ENCODE measurements at places on chromosomes 2 and 18. TPM values are rescaled to one million over a fixed set of nuclear protein-coding genes. Genes with fewer than 3 reads are reported as not detected.

DNA sequence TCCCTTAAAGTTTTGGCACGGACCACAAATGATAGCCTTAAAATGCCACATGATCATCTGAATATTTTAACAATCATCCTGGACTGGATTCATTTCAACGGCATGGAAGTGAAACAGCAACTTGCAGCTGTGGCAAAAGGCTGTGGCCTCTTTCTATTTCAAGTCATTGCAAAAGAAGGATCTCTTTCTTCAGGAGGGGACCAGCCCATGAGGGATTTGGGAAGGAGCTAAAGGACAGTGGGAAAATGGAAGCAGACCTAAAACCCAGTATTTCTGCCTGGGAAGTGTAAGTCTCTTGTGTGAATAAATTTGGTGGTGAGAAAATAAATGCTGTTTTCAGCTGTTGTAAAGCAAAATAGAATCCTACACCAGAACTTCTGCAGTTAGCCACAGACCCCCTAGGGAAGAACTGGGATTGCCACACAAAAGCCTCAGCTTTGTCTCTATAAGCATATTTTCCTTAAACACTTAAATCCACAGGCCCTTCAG is 107.3 kb upstream of the ZFP36L2 start:
- H3K27ac ChIP-seq, result no peak overlapping the region
- H3K4me1 ChIP-seq, result peaks cover 8% of the 10 kb centered on the region
- no peak overlapping the region for H3K4me3 ChIP-seq
- no peaks in the 10 kb centered on the region for H3K36me3 ChIP-seq
- peak; percentile 52 for DNase-seq

GRCh38 chr2:71472019-71472418 is 18.7 kb downstream of the DYSF start:
- no peak for DNase-seq
- H3K27ac ChIP-seq, result peak overlapping the region; percentile 50
- H3K27me3 ChIP-seq, result peaks cover 4% of the 10 kb centered on the region

- no peak overlapping the region for H3K27ac ChIP-seq
- peaks cover 13% of the 10 kb centered on the region for H3K4me1 ChIP-seq
- no peaks in the 10 kb centered on the region for H3K36me3 ChIP-seq
- no peak for DNase-seq
Measured at GRCh38 chr2:166637051-166637450, 143.0 kb upstream of the SCN7A start.

The SLC4A5 gene
- total RNA-seq, result 0.41 TPM

The FOSL2 gene
- total RNA-seq, result 156 TPM

All from astrocyte (in vitro differentiated cells and primary cell).